ENCODE measurements at places on chromosomes 6 and 20.

- no peak for DNase-seq
Measured at GRCh38 chr20:40319741-40320516, 369.1 kb downstream of the MAFB start.

- no peak for DNase-seq
Measured at GRCh38 chr20:61802721-61803311, 262.9 kb downstream of the TAF4 start.

- DNase-seq: no peak
Measured at GRCh38 chr6:87904011-87904410, 143.6 kb upstream of the SPACA1 start.

DNA sequence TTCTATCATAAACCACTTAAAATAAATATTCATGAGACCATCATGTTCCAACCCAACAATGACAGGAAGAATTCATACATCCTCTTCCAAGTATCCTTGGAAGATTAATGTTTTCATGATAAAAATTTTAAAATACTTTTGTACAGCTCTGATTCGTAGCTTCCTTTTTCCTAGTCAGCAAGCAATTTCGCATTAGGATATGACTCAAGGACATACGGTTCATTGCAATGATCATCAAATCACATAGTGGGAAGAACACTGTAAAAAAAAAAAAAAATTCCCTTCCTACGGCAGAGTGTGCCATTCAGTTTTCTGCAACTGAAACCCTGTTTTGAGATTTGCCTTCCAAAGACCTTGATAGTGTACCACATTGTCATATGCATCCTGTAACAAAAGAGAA lies 35.3 kb upstream of the GFOD1 start:
- no peak for DNase-seq

GRCh38 chr20:42161228-42161829 lies 543.2 kb upstream of the CHD6 start:
- no peak for DNase-seq

DNA sequence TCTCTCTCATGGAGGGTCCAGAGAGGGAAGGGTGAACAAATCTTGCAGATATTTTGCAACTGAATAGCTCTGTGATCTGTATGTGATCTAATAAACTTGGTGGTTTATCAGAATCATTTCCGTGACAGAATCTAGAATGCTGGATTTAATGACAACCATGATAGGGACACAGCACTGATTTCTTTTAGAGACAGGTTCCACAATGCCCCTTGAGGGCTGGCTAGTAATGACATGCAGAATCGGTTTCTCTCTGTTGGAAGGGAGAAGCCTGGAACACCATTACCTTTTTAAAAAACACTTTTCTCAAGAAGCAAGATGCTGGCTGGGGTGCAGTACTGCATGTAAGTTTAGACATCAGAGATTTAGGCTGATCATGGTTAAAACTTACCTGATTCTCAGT lies 313.4 kb downstream of the CDH26 start:
- DNase-seq: no peak

DNA sequence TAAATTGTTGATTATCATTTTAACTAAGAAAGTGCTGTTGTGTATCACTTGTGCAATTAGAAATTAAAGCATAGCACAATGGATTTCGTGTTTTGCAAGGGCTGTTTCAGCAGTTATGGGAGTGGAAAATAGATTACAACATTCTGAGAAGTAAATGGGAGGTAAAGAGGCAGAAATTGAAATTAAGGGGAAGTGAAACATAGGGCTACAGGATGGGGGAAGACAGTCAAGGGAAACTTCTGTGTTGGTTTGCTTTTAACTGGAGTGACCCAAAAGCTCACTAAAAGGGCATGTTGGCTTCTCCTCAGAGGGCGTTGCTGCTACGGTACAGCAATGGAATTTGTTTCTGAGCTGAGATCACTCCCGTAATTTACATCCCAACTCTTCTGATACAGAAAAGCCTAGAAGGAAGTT lies 147.5 kb downstream of the BCAS1 start:
- DNase-seq: no peak

GRCh38 chr6:83758533-83758932 lies 49.6 kb upstream of the SNAP91 start:
- peak; percentile 96 for DNase-seq

GRCh38 chr20:41392295-41392694 lies 25.7 kb upstream of the EMILIN3 start:
- no peak for DNase-seq

DNA sequence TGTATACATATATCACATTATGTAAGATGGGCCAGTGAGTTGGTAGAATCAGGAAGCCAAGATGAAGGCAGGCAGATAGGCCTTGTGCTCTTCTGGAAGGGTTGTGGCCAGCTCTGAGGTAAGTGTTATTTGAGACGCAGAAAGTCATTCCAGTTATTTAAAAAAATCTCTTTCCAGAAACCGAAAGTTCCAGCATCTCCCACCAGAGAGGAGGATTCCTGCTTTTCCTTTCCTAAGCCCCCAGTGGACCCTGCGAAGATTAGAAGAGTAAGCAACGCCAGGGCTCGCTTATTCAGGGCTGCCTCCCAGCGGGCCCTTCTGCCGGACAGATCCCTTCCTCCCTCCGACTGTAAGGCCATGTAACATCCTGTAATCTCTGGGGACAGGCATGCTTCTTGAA lies 20.4 kb downstream of the ARMC2 start:
- DNase-seq: no peak

DNA sequence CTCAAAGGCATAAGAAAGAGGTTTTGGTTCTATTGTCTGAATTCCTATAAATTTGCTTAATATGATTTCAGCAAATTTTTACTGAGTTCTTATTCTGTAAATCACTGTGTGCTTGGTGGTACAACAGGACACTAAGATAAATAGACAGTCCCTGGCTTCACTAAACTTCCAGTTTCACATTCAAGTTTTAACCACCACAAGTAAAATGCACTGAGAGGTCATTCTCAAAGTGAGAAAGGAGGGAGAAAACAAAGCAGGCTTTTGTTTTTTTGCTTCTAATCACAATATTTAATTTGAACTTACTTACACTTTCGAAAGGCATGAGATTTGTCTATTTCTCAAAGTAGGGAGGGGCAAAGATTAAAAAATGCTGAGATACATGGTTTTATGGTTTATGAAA lies 445.7 kb downstream of the CDC5L start:
- no peak for DNase-seq

DNA sequence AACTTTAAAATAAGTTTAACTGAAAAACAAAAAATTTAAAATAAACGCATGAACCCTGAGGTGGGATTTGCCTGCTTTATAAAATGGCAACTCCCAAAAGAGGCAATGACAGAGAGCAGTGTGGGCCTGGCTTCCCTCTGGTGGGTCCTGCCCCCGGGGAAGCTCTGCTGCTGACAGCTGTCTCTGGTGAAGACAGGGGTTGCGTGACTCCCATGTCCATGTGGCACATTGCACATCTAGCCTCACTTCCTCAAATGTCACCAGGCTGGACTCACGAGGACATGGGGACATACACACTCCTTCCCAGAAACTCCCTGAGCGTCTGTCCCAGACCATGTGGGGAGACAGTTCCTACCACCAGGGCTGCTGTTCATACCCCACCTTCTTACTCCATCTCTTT lies 66.2 kb downstream of the ABHD12 start:
- no peak for DNase-seq

DNA sequence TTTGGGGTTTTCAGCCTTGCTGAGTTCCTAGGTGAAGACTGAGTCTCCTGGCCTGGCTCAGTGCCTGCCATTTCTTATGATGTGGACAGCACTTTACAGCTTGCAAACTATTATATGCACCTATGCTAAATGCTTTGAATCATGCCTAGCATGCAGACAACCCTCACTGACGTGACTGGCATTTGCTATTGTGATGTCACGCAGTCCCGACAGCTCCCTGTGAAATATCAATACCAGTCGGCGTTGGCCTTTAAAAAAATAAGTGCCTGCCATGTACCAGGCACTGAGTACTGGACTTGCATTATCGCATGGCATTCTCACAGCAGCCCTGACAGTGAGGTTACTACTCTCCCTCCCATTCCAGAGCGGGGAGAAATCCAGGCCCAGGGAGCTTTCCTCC lies 35.5 kb downstream of the UQCC2 start:
- DNase-seq: no peak

GRCh38 chr6:169800116-169800667 lies 48.8 kb downstream of the ERMARD start:
- DNase-seq: no peak

GRCh38 chr6:137776786-137777686 lies 90.0 kb upstream of the TNFAIP3 start:
- DNase-seq: no peak

DNA sequence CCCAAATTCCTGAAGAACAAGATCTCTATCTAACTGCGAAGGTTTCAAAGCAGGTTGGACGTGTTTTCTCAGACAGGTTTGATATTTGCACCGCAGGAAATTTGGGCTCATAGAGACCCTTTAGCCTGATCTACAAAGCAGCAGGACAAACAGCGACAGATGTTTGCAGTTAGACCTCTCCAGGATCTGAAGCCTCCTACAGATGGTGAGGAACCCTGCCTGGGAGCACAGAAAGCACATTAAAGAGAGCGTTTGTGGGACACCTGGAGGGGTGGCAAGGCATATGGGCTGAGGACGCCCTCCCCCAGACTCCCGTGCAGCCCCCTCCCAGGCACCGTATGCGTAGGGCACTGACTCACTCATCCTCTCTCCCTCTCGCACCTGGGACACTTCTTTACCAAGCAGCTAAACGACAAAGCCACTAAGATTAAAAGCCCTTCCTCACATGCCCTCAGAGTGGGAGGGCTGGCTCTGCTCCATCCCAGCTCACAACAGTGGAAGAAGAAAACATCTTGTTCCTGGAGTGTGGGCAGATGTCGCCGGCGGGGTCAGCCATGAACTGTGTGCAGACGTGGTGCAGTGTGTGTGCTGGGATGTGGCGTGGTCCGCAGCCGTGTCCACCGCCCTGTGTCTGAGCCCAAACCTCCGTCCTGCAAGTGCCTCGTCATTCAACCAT lies 249.7 kb upstream of the AFDN start:
- no peak for DNase-seq

DNA sequence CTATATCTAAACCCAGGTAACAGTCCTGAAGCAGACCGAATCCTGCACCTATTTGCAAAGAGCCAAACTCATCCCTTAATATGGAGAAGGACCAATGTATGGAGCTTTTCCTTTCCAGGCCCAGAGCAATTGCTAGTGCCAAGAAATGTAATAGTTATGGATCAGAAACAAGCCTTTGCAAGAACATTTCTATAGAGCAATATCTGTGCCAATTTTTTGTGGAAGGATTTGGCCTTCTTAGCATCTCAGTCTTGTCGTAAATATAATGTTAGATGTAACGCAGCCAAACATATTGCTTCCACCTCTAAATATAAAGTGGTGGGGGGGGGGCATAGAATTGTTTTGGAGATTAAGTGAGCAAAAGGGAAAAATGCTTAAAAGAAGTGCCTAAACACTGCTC lies 2.7 kb downstream of the KIAA0408 start:
- no peak for DNase-seq

DNA sequence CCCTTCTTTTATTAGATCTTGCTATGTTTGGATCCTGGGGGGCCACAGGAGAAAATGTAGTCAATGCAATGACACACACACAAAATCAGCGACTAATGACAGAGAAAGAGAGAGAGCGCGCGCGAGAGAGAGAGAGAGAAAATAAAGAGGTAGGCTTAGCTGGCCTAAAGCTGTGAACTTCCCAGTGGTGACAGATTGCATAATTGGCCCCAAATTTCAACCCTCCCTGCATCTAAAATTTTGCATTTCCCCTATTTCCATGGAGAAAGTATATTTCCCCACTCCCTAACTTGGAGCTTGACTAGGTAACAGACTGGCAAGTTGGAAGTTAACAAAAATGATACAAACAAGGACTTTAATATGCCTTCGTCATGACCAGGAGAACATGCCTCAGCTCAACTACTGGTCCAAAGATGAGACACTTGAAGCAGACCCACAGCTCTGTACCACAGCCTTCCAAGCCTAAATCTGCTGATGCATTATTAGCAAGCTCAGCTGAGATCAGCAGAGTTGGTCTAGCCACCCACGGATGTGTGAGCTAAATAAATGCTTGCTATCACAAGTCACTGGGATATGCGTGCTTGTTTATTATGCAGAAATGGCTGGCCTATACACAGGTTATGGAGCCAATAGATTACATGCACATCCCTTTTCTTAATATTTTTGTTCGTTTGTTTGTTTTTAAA lies 118.1 kb upstream of the PRDM1 start:
- no peak for DNase-seq

DNA sequence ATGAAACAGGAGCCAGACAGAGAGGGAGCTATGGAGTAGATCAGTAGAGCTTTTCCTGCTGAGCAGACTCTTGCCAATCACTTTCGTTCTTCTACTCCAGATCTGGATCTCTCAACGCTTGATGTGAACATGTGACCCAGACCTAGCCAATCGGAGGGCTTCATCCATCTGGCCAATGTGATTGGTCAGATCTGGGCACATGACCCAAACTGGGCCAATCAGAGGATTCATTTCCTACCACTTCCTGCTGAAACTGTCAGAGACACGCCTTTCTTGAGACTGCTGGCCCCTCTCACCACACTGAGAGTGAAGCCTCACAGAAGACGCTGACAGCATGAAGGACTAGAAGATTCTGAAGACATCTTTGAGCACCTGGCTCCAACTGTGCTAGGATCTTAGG lies 44.2 kb upstream of the ZMYND8 start:
- no peak for DNase-seq

- DNase-seq: no peak
Measured at GRCh38 chr20:50450881-50451752, 59.1 kb upstream of the PTPN1 start.

GRCh38 chr20:6040958-6041807 lies 12.7 kb downstream of the LRRN4 start:
- no peak for DNase-seq

DNA sequence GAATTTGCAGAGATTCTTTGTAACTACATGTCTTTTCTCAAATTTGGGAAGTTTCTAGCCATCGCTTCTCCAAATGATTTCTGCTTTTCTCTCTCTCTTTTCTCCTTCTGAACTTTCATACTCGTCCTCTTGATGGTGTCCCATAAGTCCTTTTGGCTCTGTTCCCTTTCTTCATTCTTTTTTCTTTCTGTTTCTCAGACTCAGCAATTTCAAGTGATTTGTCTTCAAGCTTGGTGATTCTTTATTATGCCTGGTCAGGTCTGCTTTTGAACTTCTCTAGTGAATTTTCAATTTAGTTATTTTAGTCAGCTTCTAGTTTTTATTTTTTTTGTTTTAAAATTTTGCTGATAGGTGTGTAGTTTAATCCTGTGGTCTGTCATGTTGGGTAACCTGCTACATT lies 57.6 kb upstream of the EEF1E1 start:
- no peak for DNase-seq

DNA sequence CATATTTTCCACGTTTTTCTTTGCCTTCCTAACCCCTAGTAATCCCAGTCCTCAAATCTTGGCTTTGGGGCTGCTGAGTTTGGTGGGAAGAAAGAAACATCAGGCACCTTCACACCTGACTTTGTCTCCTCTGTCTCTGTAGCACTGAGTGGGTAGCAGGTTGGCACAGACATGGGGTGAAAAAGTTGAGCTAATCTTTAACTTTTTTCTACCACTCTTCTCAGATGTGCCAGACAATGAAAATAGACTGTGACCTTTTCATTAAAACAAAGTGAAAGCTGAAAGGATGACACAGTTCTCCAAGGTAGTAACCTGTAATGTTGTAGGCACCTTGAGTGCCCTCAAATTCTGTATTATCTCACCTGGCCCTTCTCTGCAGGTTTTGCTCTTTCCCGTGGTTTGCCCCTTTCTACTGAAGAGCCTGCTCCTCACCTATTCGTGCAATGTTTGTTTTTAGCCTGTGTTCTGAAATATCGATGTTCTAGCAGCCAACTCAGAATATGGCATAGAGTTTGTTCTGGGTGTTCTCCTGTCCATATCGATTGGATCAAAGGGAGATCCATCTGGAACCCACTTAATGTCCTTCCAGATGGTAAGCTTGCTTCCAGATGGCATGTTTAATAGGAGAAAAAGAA lies 57.8 kb upstream of the ATXN1 start:
- DNase-seq: no peak
